ENCODE measurements at places on chromosomes 5 and 9.

GRCh38 chr5:4532705-4533080 lies 607.4 kb upstream of the ADAMTS16 start:
- no peak for DNase-seq

GRCh38 chr5:9439531-9440292 lies 106.2 kb downstream of the SEMA5A start:
- DNase-seq, result no peak

DNA sequence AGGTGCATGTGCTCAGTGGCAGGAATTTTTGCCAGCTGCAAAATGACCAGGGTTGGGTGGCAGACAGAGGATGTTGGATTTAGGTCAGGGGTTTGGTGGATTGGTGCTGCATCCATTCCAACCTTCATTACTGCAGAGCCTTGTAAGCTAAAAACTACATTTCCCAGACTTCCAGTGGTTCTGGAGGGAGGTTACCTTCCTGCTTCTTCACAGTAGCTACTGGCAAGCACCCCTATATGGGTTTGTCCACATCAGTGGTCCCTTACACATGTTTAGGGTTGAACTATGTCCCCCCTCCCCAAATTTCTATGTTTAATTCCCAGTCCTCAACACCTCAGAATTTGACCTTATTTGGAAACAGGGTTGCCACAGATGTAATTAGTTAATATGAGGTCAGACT lies 20.7 kb upstream of the IL17B start:
- no peak for DNase-seq

GRCh38 chr5:151126199-151126645 lies 31.4 kb downstream of the ANXA6 start:
- peak; percentile 75 for DNase-seq

DNA sequence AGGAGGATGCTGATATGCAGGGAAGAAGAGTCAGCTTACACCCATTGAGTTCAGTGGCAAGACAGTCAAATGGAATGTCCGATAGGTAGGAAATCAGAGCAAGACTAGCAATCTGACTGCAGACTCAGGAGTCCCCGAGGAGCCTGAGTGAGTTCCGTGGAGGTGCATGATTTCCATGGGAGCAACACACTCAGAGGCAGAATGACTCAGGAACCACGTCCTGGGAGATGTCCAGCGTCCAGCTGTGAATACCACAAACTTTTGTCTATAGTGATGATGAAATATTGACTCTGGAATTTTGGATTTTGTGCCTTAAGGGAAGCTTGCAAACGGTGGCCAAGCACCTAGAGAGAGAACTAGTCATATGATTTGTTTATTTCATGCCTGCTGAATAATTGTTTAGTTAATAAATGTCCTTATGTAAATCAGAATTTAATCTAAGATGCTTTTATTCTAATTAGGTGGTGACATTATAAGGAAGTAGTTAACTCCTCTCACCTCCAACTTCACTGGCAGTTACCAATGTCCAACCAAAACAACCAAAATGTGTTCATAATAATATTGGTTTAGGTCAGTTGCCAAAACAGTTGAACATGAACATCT lies 100.4 kb downstream of the PDE4D start:
- DNase-seq, result no peak

GRCh38 chr9:123964761-123965160 lies 34.8 kb upstream of the DENND1A start:
- no peak for DNase-seq

DNA sequence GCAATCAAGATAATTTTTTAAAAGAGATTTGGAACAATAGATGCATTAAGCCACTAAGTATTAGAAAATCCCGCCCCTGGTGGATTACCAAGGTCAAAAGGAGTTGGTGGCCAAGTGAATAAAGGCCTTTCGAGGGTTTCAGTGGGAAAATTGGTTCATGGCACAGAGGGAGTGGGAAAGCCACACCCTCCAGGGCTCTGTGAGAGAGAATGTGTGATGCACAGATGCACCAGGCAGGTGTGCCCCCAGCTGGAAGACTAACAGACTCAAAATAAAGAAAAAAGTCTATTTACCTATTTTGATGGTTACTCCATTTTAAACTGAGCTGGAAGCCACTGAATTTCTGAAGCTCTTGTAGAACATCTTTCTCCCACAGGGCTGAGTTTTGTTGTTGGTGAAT lies 278.0 kb downstream of the DRD1 start:
- no peak for DNase-seq

GRCh38 chr5:136135536-136135935 lies 2.9 kb downstream of the SMAD5 start:
- no peak for DNase-seq

DNA sequence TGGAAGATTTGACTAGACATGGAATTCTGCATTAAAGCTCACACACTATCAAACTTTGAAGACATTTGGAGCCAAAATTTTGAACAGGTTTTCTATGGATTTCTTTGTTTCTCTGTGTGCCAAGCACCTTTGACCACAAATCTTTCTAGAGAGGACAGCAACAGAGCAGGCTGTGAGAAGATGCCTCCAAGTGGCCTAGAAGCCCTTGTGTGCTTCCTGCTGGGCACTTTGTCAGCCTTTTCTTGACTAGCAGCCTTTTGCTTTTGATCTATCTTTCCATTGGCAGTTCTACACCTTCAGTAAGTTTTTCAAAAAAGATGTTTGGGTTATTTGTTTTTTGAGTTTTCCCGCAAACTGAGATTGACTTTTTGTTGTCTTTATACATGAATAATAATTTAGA lies 84.6 kb downstream of the SNX24 start:
- DNase-seq, result no peak

GRCh38 chr9:38110476-38110875 lies 41.4 kb upstream of the SHB start:
- DNase-seq, result no peak

DNA sequence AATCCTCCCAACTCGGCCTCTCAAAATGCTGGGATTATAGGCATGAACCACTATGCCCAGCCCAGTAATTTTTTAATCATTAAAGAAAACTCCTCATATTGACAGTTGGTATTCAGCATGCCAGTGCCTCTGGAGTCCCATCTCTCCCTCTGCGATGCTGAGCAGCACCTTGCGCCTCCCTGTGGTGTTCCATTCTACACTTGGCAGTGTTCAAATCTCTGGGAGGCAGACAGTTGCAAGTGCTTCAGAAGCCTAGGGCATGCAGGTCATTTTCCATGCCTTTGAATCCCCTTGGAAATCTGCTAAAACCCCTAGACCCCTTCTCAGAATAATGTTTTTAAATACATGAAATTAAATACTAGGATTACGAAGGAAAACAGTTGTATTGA lies 41.3 kb downstream of the GARNL3 start:
- DNase-seq, result no peak

DNA sequence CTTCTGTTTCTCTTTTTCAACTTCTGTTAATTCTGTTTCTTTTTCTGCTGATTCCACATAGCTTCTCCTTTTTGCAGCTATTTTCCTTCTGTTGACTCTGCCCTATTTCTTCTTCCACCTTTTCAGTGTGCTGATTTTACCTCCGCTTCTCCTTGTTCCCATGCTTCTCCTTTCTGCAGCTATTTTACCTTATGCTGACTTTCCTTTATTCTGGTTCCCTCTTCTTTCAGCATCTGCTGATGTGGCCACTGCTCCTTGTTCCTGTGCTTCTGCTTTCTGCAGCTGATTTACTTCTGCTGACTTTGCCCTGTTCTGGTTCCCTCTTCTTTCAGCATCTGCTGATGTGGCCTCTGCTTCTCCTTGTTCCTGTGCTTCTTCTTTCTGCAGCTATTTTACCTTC lies 58.8 kb downstream of the HACD4 start:
- no peak for DNase-seq

- no peak for DNase-seq
Measured at GRCh38 chr5:72812488-72812887, 4.0 kb upstream of the TNPO1 start.

- DNase-seq, result no peak
Measured at GRCh38 chr9:76245518-76245917, 148.7 kb downstream of the RFK start.

DNA sequence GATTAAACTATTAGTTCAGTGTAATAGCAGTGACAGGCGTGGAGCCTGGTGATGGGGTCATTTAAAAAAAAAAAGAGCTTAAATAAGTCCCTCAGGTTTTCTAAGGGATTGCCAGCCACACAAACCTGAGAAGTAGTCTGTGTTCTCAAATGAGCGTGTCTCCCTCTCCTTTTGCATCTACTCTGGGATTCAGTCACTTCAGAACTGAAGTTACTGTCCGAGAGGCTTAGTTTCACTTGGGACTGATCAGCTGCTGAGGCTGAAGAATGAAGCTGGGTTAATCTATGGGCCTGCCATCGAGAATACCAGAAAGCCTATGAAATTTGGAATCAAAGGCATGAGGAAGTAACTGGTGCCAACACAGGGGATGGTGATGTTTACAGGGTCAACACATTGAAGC lies 310.1 kb downstream of the ADAMTS6 start:
- DNase-seq, result no peak
